ENCODE measurements at places on chromosomes 6 and 20.

DNA sequence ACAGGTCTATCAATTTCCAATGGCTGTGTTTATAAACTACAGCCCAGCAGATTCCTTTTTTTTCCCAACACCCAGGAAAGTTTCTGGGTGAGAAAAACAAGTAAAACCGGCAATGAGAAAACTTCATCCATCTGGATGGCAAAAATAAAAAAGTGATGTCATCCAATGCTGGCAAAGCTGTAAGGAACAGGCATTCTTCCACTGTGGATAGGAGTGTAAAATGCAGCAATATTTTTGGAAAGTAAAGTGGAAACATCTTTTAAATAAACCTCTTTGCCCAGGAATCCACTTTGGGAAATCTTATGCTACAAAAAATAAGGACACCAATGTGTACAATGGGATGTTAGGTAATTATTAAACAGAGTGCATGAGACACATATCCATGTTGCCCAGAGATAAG is 102.1 kb upstream of the NT5E start:
- DNase-seq, result no peak

DNA sequence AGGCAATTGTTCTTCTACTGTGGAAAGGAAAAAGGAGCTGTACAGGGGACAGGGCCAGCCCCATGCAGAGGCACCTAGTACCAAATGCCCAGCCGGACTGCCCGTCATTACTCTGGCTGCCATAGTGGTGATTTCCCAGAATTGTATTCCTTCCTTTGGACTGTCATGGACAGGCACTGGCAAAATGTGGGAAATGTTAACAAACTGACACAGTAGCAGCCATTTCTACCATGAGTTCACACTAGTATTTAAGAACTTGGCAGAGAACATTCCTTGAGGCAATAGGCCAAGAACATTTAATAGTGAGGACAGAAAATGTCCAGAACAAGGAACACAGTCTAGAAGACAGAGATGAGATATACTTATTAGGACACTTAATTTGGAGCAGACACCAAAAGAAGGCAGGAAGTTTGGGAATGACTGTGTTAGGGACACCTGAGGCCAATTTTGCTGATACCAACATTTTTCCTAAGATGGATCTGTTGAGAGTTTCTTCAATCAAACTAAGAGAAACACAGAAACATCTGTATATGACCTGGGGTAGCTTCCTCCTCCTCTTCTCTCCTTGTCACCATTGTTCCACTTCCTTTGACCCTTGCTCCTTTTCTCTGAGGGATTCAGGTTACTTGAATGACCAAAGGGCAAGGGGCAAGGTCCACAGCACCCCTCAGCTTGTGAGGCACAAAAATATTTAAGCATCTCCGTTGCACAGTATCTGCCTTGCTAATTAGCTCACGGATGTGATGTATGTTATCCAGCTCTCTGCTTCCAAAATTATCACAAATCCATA is 14.9 kb downstream of the ADTRP start:
- DNase-seq, result no peak

GRCh38 chr6:16760516-16761470 is at the start of gene ATXN1:
TSS of gene ATXN1 (minus strand) at chr6:16761460.
- peak; percentile 69 for DNase-seq

- no peak for DNase-seq
Measured at GRCh38 chr6:43665376-43665775, 20.5 kb downstream of the RSPH9 start.

- no peak for DNase-seq
Measured at GRCh38 chr6:5453546-5453945, 192.2 kb downstream of the FARS2 start.

- no peak for DNase-seq
Measured at GRCh38 chr6:24743265-24743943, 24.4 kb upstream of the C6orf62 start.

- no peak for DNase-seq
Measured at GRCh38 chr20:51596668-51597388, 54.3 kb upstream of the NFATC2 start.

DNA sequence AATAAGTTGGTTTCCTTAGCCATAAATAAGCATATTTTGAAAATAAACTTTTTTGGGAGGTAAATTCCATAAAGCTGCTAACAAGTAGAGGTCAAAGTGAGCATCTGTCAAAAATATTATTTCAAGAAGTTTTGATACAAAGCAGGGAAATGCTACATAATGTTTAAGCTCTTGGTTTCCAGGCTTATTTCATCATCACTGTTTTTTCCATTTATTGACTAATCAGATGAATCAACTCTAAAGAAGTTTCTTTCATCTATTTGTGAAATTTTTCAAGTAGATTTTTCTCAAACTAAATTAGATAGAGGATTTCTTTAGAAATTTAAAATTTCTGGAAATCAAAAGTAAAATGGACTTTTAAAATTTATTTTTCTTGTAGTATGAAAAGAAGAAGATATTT is 89.5 kb upstream of the TBX18 start:
- DNase-seq, result no peak

- DNase-seq, result no peak
Measured at GRCh38 chr6:125733516-125734300, 15.7 kb upstream of the HEY2 start.

- DNase-seq, result no peak
Measured at GRCh38 chr6:160365117-160365516, 16.9 kb downstream of the SLC22A3 start.

GRCh38 chr6:16493112-16493511 is 254.7 kb downstream of the GMPR start:
- DNase-seq, result no peak

GRCh38 chr20:828987-829386 is 4.5 kb upstream of the FAM110A start:
- DNase-seq, result peak; percentile 41

- DNase-seq, result peak; percentile 49
Measured at GRCh38 chr6:19269341-19269898, 567.8 kb upstream of the ID4 start.

DNA sequence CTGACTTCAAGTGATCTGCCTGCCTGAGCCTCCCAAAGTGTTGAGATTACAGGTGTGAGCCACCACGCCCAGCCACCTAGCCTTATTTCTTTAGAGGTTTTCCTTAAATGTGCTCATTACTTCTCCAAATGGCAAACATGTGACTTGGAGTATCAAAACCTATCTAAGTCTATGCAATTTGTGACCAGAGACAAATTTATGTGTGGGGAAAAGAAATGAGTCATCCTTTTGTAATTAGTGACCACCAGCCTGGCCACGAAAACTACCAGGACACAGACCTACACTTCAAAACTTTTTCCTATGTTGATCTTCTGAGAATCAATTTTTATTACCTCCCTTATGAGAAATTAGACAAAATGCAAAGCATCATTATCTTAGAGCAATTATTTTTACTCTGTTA is 64.6 kb upstream of the OGFRL1 start:
- no peak for DNase-seq

- no peak for DNase-seq
Measured at GRCh38 chr6:4320860-4321259, 185.5 kb upstream of the ECI2 start.

GRCh38 chr6:5471044-5471443 is 209.7 kb downstream of the FARS2 start:
- DNase-seq, result no peak

DNA sequence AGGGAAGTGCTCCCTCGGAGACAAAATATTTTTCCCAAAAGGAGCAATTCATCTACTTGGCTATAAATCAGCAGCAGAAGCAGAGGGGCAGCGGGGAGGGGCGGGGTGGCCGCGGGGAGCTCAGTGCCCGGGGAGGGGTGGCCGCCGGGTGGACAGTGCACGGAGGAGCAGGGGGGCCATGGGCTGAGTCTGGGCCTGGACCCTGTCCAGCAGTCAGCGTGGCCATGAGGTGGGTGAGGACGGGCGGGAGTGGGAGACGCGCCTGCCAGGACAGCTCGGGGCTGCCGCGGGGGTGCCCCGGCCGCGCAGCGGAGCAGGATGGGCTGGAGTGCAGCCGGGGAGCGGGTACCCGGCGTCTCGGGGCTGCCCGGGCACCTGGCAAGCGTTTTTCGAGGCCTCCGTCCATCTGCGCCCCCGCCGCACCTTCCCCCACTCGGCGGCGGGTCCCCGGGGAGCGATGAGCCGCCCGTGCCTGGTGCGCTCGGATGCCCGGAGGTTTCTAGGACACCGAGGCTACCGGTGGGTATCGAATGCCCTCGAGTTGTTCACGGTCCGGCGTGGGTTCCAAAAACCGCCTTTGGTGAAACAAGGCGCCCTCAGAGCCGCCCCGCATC is 229.5 kb downstream of the THBS2 start:
- DNase-seq, result no peak

- no peak for DNase-seq
Measured at GRCh38 chr6:29694637-29695036, 13.7 kb upstream of the ZFP57 start.

DNA sequence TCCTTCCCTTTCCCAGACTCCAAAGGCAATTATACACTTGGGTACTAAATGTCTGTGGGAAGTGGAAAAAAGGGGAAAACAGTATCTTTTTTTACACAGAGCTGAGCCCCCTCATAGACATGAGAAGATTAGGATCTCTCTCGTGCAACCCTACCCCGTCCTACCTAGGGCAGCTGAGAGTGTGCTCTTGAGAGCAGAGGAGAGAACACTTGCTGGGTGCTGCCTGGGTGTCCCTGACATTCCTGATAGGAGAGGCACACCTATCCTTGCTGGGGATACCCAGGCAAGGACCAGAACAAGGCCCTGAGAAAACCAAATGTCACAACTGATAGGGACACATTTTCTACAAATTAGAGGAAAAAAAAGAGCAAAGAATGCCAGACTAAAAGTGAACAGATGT is 81.2 kb downstream of the PREP start:
- DNase-seq, result no peak

GRCh38 chr20:45751721-45752120 is 29.6 kb downstream of the SPINT4 start:
- no peak for DNase-seq

DNA sequence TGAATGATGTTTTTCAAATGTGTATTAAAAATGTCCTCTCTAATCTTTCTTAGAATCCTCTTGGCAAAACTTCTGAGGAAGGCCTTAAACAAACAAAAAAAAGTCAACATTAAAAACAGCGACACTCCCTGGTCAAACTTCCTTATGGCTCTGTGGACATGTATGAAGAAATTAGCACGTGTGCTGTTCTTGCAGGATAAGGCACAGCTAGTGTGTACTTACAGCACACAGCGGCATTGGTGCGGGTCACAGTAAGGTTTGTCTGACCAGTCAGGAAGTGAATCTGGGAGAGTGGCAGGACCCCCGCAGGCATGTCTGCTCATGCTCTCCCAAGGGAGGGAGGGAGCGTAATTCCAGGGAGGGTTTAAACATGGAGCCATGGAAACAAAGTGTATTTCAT is 38.8 kb downstream of the SLC22A1 start:
- DNase-seq, result peak; percentile 61

- no peak for DNase-seq
Measured at GRCh38 chr6:163354085-163354484, 60.4 kb upstream of the QKI start.

- no peak for DNase-seq
Measured at GRCh38 chr6:5159162-5159561, 74.0 kb downstream of the PPP1R3G start.

- DNase-seq, result no peak
Measured at GRCh38 chr6:33407132-33407718, 3.6 kb upstream of the PHF1 start.

- no peak for DNase-seq
Measured at GRCh38 chr6:16718356-16718755, 42.9 kb downstream of the ATXN1 start.

DNA sequence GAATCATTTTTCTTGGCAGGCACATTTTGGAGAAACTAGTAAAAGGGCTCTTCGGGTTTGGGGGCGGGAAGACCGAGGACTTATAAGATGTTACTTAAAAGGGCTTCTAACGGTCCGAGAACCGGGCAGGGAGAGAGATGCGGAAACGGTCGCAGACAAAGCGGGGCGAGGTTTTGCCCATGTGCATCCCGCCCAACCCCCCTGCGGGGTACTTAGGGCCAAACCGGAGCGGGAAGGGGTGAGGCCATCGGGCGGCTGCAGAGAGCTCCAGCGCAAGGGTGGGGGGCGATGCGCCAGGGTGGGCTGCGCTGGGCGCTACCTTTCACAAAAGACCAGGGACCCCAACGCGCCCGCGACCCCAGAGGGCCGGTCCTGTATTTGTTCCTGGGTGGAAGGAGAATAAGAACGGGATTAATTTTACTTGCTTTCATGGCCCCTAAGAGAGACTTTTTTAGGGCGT is 616 bp downstream of the TUBB start:
- DNase-seq, result peak; percentile 83
